ENCODE measurements at places on chromosomes 5 and 9.

DNA sequence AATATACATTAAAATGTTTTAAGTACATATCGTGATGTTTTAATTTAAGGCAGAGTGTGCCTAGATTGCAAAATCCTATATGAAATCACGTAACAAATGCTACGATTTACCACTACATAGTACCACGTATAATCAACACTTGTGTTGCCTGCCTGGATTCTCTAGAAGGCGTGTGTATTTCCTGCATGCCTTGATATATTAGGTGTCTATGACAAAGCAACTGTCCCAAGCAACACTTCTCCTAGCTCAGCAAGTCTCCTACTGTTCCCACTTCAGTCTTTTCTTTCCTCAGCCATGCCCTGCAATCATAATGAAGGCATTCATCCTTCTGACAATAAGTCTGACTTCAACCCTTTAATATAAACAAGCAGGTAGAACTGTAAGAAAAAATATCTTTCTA lies 89.6 kb downstream of the PTPRD start:
- DNase-seq: no peak

DNA sequence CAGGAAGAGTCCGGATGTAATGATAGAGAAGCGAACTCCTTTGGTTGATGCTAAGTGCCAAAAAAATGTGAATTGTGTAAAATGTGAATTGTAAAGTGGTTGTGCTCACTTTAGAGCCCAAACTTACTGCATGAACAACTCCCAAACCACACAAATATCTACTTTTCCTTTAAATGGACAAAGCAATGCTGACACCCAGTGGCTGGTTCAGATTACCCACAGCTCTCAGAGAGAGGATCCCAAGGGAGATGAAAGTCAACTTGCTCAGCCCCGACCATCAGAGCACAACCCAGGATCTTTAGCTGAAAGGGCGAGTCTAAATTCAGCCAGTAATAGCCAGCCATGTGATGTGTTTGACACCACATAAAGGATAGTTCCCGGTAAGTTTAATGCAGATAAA lies 133.7 kb downstream of the NMUR2 start:
- DNase-seq: no peak

DNA sequence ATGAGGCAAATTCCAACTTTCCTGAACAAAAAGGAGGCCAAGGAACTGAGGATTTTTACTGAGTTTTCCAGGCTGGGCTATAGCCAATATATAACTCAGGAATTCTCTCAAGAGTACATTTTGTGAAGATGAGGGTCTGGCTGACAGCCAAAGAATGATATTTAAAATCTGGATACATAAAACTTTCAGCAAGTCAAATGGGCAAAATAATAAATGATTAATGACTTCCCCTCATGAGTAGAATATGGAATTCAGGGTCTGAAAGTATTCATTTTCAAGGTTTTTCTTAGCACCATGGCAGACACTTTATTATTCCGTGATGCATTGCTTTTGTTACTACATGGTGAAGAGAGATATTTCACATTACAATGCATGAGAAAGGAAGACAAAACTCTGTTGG lies 7.8 kb downstream of the FAM81B start:
- no peak for DNase-seq

DNA sequence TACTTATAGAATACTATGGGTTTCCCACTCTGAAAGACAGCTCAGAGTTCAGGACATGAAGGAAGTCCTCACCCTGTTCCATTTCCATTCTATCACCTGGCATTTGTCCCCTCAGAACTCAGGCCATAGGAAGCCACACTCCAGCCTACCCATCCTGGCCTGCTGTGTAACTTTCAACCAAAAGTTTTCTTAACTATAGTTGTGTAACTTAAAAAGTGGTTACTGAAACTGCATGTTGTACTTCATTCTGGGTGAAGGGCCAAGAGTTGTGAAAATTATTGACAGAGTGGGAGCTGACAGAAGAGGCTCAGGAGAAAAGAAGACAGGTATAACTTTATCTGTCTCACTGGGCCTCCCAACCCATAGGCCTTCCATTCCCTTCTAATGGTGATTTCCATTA lies 212.5 kb downstream of the RAB3C start:
- DNase-seq: no peak

DNA sequence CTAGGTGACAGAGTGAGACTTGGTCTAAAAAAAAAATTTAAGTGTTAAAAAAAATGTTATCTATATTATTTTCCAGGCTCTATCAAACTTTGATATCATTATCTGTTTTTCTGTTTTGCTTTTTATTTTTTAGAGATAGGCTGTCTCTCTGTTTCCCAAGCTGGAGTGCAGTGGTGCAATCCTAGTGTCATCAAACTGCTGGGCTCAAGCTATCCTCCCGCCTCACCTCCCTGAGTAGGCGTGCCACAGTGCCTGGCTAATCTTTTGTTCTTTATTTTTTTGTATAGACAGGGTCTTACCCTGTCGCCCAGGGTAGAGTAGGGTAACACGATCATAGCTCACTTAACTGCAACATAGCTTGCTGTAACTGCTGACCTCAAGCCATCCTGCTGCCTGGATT lies 14.4 kb downstream of the SEC24A start:
- no peak for DNase-seq

DNA sequence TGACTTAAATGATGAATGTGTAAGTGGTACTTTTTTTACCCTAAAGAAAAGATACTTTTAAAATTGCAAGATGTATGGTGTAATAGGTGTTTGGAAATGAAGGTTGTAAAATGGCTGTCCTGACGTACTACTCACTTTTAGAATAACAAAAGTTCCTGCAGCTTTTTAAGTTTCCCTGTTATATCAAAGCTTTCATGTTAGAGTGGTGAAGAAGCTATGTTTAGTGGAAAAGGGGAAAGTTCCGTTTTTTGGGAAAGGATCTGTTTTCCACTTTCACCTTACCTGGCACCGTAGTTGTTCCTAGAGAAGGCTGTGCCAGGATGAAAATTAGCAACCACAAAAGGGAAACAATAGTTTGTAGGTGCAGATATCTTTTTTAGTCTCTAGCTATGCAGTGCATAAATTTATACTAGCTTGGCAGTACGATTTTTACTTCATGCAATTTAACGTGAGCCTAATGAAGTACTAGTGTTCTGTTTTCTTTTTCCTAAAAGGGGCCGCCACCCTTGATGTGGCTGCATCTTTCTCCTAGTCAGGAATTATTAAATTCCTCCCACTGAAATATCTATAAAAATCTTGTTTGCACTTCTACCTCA lies 1.3 kb downstream of the TNPO1 start:
- no peak for DNase-seq

GRCh38 chr5:125654392-125654791 lies 768.8 kb upstream of the GRAMD2B start:
- DNase-seq: no peak

DNA sequence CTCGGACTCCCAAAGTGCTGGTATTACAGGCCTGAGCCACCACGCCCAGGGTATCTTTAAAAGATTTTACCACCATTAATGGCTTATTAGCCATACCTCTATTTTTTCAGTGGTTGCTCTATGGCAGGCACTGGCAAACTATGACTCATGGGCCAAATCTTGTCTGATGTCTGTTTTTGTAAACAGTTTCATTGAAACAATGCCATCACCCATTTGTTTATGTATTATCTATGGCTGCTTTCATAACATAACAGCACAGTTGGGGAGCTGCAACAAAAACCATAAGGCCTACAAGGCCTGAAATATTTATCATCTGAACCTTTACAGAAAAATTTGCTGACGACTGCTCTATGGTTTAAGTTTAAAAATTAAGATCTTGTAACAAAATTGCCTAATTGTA lies 66.8 kb downstream of the SLC38A9 start:
- DNase-seq: no peak

- no peak for DNase-seq
Observed at GRCh38 chr5:66848749-66849641, 252.8 kb downstream of the MAST4 start.

- DNase-seq: no peak
Observed at GRCh38 chr5:665541-665955, 27.6 kb downstream of the TPPP start.

GRCh38 chr9:131098391-131099101 lies 2.2 kb downstream of the AIF1L start:
- DNase-seq: no peak

GRCh38 chr5:72412283-72413055 lies 92.3 kb downstream of the PTCD2 start:
- DNase-seq: no peak

DNA sequence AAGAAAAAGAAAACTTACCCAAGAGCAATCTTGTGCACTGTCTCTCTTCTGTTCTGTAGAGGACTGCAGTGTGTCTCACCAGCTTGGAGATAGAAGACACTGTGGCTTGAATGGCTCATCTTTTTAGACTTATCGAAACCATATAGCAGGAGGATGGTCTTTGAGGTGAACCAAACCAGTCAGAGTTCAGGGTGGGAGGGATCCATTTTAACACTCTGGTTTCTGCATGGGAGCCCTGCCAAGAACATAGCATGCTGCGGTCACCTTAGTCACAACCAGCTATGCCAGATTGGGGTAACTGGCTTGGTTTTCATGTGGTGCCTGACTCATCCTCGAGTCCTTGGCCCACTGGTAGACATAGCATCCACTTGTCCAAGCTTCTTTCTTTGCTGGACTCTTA lies 135.1 kb downstream of the PAPPA start:
- DNase-seq: no peak

DNA sequence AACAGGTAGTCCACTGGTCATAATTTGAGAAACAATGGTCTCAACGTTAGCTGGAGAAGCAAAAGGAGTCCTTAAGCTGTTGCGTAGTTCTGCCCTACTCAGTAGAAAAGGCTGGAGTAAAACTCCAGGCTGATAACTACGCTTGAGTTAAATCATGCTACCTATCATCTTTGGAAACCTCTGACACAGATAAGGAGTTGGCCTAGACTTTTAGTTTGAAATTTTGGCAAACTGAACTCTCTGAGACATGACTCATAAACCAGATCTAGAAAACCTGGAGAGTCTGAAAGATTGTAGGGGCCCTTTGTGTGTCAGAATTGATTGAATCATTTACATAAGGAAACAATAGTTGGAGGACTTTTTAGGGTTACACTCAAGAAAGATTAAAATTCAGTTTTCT lies 26.3 kb downstream of the NMUR2 start:
- no peak for DNase-seq

GRCh38 chr5:82351754-82352145 lies 73.6 kb upstream of the RPS23 start:
- peak; percentile 18 for DNase-seq

DNA sequence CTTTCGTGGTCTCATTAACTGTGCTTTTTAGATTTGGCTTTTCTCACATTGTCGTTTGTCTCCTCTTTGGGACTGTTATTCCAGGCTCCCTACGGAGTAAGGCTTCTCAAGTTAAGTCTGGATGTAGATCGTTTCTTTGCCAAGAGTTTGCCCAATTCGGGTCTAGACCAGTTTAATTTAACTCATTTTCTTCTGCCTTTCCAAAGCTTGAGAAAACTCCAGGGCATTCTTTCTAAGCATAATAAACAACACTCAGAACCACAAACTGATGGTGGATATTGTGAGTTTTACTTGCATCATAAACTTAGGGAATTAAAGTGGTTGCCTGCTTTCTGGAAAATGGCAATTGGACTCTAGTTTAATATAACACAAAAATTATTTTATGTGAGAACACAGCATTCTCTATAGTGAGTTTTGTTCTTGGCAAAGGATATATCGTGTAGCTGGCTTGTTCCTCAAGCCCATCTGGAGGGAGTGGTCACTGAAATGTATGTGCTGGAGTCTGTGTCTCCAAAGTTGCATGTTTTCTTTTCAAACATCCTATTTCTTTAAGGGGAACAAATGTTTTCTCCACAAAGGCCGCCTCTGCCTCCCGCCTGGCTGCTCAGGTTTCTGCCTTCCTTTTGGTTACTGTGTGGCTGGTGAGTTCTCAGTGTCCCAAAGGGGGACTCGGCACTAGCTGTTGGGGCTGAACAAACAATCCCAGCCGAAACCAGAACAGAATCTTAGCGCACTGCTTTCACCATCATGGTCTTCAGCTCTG lies 211.3 kb upstream of the FBN2 start:
- DNase-seq: no peak

DNA sequence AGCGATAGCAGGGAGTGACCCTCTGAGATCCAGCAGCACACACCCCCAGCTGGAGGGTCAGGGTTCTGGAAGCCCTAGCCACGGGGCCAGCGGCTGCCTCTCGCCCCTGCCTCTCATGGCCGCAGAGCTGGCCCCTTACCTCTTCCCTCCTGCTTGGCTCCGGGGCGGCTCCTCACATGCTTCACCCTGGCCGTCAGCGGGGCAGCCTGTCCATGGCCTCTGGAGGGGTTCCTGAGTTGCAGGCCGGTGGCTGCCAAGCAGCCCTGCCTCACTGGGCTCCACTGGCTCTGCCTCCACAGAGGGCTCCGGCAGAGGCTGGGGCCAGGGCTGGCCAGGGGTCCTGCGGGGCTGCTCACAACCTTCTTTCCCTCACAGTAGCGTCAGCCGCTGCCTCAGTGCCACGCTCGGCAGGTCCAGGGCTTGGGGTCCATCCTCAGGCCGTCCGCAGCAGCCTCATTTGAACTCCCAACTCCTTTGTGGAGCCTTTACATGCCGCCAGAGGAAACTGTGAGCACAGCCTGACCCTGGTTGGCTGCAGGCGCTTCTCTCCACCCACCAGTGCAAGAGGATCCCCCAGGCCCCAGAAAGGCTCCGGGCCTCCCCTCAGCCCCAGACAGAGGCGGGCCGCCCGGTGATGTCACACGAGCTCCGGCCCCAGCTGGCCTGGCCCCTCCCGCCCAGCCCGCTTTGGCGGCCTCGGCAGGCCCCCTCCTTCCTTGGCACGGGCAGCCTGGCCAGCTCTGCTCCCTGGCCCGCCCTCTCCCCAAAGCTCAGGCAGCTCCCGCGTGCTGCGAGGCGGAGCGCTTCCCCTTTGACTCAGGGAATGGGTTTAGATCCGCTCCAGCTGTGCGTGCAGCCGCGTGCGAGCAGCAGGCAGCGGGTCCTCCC lies at the start of gene ANGPTL2:
TSS of gene ANGPTL2 (minus strand) at position 460 of the 888 bp plus-strand sequence. CDS start 13,904 bp downstream, outside the sequence.
- peak; percentile 19 for DNase-seq

- no peak for DNase-seq
Observed at GRCh38 chr5:149888280-149888679, 56.3 kb downstream of the PDE6A start.

- DNase-seq: no peak
Observed at GRCh38 chr9:20048985-20049384, 260.1 kb upstream of the SLC24A2 start.

- no peak for DNase-seq
Observed at GRCh38 chr9:103789686-103790085, 304.4 kb upstream of the SMC2 start.

- DNase-seq: no peak
Observed at GRCh38 chr5:101418713-101419118, 515.6 kb upstream of the ST8SIA4 start.

DNA sequence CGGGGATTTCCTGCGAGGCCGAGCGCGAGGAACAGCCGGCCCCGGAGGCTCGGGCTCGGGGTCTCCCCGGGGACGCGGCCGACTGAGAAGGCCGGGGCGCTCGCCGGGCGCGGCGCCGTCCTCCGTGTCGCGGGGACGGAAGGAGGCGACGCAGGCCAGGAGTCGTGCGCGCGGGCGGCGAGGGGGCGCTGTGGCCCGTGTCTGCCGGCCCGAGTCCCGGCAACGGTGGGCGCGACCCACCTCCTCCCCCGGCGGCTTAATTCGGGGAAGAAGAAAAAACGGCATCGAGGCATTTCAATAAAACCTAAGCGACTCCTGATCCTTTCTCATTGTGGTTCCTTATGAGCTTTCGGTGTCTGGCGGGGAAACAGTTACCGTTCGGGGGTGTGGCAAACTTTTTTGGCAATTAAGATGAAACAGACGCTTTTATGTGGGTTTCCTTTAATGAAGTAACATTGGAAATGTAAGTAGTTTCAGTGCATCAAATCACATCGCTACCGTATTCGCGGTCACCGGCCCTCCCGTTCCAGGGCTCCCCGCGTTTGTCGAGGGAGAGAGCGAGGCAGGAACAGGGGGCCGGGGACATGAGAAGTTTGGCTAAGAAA lies 3.7 kb upstream of the IRX2 start:
- DNase-seq: no peak

GRCh38 chr5:59716029-59716428 lies 177.5 kb downstream of the PDE4D start:
- no peak for DNase-seq
